HS-5 (cell line): ENCODE measurements at places on chromosomes 3 and 15.
A peak's percentile ranks its signal among the peaks of the same experiment; 100 is the strongest.

DNA sequence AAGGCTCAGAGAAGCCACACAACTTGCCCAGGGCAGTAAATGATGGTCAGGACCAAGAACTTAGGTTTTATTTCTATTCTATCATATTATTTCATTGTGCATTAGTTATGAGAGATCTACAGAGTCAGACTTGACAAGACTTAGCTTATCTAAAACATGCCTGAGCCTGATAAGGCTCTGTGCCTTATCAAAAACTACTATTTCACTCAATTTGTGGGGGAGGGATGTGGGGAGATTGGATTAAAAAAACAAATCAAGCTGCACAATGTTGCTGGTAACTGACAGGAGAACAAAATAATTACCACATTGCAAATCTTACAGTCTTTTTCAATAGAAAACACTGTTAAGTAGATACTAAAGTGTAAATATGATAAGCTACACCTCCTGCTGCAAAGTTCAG is 16.0 kb downstream of the HACD2 start:
- no peak for DNase-seq

- no peak for DNase-seq
These were observed 92.4 kb downstream of the CLDN1 start for GRCh38 chr3:190229632-190230424.

- no peak for DNase-seq
These were observed 19.0 kb upstream of the CHCHD6 start for GRCh38 chr3:126685021-126685420.

DNA sequence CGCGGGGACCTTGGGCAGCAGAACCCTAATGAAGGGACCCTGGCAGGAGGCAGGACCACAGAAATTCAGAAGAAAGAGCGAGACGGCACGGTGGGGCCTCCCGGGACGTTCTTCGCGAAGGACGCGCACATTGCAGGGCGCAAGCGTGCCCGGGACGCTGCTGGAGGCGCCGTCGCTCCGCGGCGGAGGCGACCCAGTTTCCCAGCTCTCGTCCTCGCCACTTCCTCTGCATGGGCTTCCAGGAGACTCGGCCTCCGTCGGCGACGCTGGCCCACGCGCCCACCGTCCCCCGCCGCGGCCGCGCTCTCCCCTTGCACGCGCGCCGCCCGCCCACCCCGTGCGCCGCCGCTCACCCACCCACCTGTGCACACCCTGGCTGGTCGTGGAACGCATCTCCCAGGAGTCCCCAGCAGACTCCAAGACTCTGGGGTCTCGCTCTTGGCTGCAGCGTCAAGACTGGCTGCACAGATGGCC is 31.8 kb upstream of the SMAD3 start:
- DNase-seq, result no peak

- peak; percentile 91 for DNase-seq
These were observed 152.9 kb downstream of the TPRG1 start for GRCh38 chr3:189324538-189325138.

DNA sequence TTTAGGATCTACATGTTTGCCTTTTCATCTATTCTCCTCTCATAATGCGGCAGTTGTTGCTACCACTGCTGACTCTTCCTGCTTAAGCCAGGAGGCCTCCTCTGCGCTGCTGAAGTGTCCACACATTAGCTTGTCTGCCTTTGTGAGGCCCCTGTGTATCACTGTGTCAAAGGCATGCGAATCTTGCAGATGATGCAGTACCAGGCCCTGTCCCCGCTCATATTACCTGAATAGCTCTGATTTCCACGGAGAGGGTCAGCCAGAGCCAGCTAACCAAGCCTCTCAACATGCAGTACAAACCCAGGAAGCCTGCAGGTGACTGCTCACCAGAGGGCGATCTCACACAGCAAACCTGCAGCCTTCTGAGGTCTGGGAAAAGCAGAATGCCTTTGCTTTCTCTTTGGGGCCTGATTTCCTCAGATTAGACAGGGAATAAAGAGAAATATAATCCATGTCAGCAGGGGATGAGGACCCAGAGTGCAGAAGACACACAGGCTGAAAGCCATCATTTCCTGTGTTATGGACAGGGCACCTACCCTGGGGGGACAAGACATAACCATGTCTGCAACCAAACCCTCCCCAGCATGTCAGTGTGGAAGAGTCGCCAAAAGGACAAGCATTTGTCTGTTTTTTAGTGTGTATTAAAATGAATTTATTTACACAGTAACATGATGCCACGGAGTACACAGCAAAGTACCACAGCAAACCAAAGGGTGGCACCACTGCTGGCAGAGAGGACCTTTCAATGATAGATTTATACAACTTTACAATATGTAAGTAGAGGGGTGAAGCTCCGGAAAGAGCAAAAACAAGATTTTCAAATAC is 36.8 kb upstream of the TSPAN3 start:
- DNase-seq, result no peak

- DNase-seq, result no peak
These were observed 319 bp upstream of the TP63 start for GRCh38 chr3:189630767-189631372.

DNA sequence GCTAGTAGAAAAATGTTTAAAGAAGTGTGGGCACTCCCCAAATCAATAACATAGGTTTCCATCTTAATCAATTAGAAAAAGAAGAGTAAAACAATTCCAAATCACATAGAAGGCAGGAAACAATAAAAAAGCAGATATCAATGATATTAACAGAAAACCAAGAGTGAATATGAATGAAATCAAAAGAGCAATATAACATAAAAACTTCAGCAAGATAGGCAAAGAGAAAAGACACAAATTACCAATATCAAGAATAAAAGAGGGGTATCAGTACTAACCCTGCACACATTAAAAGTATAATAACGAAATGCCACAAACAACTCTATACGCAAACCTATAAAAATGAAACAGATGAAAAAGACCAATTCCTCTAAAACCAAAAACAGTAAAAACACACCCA is 19.6 kb downstream of the DMXL2 start:
- no peak for DNase-seq
